CD4-positive, alpha-beta T cell treated with Interleukin-4 for 4 hours (primary cell): ENCODE measurements at places on chromosomes 3 and 15.
A peak's percentile ranks its signal among the peaks of the same experiment; 100 is the strongest.

- no peak for DNase-seq
These were observed 171.4 kb downstream of the STT3B start for GRCh38 chr3:31704156-31704555.

GRCh38 chr15:67524235-67524634 lies 3.3 kb downstream of the C15orf61 start:
- DNase-seq = no peak

GRCh38 chr3:35624698-35625097 lies 14.6 kb upstream of the ARPP21 start:
- DNase-seq = no peak

DNA sequence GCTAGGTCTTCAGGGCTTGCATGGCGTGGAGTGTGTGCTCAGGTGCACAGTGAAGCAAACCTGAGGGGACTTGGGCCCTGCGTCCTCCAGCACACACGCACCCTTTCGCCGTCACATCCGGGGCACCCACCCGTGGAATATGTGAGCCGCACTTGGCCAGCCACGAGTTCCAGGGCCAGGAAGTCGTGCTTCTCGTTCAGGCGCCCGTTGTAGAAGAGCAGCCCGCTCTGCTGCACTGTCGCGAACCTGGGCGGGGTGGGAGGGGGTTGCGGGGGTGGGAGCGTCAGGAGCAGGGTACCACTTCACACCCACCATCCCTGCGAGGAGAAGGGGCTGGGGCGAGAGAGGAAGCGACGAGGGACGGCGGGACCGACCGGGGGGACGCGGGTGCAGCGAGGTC lies 7.1 kb downstream of the CELSR3 start:
- DNase-seq = peak; percentile 21
